SW480 (cell line): ENCODE measurements at places on chromosomes 2 and 18.

DNA sequence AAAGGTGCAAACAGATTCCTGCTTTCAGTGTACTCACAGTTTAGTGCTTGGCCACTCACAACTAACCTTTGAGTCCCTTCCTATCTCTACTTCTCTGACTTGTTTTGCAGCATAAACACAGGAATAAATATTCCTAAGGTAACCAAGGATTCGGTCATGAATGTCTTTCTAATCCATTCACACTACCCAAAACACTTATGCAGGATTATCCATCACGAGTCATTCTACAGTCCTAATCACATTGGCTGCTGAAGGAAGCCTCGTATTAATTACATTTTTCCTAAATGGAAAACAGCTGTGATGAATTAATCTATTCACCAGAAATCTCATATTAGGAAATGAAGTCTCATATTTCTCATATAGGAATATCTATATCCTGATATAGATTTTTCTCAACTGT lies 16.3 kb downstream of the RDH14 start:
- DNase-seq = no peak

DNA sequence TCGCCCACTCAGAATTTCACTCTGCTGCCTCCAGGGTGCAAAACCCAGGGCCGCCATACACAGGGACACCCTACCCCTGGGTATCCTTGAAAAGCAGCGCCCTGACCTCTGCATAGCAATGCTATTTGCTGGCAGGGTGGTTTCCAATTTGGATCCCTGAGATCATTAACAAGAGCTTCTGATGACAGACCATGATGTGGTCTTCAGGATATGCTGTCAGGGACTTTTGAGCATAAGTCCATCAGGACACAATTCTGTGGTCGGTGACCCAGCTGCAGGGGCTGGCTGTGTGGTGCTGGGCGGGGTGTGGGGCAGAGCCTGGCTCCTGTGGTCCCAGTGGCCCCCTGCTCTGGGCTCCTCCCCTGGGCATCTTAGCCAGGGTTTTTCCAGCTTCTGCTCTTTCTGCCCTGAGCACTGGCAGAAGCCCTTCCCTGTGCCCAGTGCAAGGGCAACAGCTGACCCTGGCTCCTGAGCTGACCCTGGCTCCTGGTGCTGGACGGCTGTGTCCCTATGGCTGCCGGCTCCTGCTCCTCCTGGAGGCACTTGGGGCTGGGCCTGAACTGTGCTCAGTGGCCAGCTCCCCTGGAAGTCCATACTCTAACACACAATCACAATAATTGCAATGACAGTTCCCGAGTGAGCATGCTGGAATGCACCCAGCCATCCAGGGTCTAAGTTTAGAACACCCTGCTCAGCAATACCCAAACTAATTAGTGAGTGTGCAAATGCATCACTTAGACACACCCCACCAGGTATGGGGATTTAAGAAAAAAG lies 271.5 kb downstream of the HDAC4 start:
- DNase-seq = no peak

- DNase-seq = no peak
These were observed 268.3 kb upstream of the REG3G start for GRCh38 chr2:78757191-78757590.

DNA sequence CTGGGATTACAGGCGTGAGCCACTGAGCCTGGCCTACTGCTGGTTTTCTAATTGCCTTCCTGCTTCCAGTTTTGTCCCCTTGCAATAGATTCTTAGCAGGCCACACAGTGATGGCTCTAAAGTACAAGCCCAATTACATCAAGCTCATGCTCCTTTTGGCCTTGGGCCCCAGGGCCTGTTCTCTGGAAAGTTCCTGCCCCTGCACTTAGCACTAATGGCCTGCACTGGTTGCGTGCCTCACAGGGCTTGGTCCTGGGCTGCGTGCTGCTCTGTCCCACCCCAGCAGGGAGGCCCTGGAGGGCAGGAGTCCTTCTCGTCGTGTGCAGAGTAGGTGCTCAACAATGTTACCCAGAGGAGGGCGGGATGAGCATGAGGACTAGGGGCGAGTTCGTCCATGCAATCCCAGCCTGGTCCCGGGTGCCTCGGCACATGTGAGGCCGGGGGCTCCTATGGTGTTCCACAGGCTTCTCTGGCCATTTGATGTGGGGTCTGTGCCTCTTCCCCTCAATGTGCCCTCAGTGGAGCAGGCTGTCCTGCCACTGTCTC lies 51.7 kb downstream of the PDCL3 start:
- DNase-seq = no peak

DNA sequence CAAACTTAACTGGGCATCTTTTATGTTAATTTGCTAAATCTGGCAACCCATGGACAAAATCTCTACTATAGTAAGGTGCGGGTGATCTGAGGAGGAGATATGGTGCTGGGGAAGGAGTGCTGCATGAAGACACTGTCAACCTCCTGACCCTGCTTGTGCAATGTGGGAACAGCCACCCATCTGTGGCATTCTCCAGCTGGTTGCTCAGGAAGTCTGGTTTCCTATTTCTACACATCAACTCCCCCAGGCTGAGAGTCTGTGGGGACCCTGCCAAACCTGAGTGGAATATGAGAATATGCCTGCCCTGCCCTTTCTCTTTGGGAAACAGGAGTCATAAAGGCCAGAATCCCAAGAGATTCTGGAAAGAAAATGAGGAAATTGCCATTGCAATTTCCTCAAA lies 60.1 kb upstream of the PAX3 start:
- DNase-seq = no peak
